CD4-positive, alpha-beta T cell treated with Interleukin-17A for 1 hour (primary cell): ENCODE measurements at places on chromosomes 13 and 19.

GRCh38 chr13:99140831-99141230 is 59.8 kb upstream of the UBAC2 start:
- no peak for DNase-seq

GRCh38 chr19:57665261-57665806 is 3.4 kb upstream of the ZSCAN4 start:
- DNase-seq = no peak

DNA sequence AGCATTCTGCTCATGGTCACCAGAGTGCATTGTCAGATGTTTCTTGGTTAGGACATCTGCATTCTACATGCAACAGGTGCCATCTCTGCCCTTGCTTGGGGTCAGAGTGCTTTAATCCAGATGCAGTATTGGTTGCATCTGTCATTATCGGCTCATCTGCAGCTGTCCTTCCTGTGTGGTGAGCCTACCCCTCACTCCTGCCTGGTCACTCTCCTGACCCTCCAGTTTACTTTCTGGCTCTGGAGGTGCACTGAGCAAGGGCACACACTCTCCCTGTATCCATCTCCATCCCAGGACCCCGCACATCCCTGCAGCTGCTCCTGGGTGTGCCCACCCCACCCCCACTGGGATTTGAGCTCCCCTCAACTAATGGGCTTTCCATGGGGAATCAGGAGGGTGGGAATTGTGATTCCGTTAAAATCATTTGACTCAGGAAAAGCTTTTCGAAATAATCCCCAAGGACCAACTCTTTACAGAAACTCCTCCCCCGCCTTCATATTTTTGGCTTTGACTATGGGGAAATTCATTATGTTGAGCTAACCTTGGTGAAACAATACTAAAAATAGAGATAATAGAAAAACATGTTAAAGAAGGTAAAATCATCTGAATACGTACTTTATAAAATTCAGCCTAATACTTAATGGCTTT is 70.2 kb downstream of the COL4A2 start:
- no peak for DNase-seq

DNA sequence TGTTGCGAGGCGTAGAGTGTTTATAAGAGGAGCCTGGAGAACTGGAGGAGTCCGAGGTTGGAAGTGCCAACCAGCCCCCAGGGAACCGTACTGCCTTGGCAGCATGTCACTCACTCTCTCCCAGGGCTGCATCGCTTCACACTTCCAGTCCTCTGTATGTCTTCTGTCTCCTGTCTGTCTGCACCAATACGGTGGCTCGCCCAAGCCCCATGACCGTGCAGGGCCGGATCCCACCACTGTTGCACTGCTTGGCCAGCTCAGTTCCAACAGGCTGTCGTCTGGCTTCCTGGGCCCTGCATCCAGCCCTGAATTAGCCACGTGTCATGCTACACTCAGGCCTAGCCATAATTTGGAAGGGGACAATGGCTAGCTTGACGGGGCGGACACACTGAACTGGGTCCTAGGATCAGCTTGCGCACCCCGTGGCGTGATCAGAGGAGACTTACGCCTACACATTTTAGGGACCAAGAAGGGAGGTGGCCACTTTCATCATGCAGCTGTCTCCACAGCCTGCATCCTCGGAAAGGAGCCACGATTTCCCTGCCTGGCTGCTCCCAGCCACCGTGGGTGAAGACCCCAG is 147.1 kb downstream of the URI1 start:
- DNase-seq = no peak

DNA sequence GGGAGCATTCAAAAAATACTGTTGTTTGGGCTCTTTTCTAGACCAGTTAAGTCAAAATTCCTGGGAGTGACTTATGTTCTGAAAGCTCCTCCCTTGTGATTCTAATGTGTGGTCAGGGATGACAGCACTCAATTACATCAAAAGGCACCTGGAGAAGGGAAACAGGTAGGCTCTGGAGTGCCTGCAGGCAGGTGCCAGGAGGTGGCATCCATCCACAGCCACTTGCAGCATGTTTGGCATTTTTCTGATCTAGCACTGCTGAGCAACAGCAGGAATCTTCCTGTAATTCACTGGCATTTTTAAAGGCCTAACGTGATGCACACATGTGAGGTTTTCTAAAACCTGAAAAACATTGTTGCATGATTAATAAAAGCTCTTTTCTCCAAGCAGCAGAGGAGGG is 94.6 kb downstream of the CCNA1 start:
- DNase-seq = no peak
